GM12865 (cell line): ENCODE measurements at places on chromosomes 16 and 17.

DNA sequence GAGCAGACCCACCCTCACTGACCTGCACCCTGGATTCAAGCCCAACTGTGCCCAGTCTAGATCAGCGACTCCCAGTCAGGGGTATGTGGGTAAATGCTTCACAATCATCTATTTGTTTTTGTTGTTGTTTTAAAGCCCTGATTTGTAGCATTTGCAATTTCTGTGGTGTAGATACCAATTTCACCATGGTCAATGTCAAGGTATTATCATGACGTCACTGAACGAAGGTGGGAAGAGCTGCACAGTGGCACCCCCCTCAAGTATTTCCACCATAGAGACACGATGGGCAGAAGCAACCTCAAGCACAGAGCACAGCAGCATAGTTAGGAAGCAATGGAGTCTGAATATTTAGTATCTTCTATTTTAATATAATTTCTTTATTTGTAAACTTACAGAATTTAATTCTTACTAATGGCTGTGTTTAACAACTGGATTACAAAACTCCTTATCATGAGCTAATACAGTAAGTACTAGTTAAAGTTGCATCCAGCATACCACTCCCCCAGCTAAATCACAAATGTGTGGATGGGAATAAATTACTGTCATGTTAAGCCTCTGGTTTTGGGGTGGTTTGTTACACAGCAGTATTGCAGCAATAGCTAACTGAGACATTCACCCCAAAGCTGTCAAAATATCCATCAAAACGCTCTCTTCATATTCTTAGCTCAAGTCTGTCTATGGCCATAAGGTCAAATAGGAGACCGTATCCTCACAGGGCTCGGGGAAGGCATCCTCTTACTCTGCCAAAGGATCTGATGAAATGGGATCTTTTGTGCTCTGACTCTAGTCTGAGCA lies 25.5 kb downstream of the ORC6 start:
- DNase-seq = no peak

DNA sequence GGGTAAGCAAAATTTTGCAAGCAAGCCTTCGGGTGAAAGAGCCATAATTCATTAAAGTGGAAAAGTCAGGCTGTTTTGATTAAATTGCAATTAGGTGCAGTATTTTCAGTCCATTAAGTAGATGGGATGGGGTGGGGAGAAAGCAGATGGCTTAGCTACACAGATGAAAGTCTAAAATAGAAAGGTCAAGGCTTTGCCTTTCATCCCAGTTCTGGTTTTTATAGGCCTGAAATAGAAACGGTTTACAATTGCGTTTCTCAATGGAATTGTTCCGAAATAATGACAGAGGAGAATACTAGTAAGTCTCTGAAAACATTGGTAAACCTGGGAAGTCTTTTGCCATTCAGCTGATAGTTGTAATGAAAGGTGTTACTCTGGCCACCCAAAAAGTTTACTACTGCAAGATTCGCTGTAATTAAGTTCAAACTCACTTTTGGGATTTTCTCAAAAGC lies 1.5 kb downstream of the PPM1E start:
- no peak for DNase-seq

DNA sequence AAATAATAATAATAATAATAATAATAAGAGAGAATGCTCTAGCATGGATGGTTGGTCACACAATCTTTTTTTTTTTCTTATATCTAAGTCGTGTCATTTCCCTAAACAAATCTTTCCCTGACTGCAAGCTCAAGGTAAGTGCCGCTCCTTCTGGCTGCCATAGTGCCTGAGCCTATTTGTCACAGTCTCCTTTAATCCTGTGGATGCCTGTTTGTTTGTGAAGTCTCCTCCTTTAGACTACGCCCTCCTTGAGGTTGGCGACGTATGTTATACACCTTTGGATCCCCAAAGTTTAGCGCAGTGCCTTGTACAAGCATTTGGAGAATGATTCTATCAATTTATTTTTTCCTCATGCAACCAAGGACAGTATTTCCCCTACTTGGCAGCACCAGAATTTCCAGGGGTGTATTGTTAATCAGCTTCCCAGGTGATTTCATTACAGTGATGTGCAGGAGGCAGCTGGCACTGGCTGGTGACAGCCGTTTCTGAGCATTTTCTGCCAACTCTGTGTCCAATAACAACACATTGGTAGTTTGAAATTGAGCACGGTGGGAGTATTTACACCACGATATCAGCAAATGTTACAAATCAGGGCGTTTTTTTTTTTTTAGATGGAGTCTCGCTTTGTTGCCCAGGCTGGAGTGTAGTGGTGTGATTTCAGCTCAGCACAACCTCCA lies 26.6 kb downstream of the TMEM238L start:
- no peak for DNase-seq

DNA sequence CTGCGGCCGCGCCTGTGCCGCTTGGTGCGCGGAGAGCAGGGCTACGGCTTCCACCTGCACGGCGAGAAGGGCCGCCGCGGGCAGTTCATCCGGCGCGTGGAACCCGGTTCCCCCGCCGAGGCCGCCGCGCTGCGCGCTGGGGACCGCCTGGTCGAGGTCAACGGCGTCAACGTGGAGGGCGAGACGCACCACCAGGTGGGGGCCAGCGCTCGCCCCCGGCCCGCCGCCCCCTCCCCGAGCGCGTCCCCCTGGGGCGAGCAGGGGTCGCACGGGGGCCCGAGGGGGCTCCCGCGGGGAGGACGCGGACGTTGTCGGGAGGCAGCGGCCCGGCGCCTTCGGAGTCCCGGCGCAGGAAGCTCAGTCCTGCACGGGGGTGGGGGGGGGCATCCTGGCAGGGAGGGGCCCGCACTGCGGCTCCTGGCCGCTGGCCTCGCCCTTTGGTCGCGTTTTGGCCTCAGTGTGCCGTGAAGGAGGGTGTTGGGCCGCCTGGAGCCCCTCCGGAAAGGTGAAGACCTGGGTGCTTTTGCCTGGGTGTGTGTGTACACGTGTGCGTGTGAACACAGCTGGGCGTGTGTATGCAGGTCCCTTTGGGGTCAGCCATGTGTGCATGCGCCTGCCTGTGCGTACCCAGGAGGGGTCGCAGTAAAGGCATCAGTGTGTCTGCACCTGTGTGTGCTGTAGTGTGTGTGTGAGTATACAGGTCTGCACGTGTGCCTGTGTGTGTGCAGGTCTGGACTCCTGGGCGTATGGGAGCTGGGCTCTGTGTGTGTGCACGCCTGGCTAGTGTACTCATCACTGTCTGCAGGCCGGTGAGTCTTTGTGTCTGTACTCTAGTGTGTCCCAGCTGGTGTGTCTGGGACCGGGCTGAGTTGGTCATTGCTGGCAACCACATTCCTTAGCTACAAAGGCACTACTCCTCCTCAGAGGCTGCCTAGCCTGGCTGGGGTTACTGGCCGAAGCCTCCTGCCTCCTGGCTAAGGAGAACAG lies 615 bp downstream of the NHERF2 start:
- DNase-seq = no peak

- peak; percentile 67 for DNase-seq
Measured at GRCh38 chr17:12256380-12256995, 235.8 kb downstream of the MAP2K4 start.

DNA sequence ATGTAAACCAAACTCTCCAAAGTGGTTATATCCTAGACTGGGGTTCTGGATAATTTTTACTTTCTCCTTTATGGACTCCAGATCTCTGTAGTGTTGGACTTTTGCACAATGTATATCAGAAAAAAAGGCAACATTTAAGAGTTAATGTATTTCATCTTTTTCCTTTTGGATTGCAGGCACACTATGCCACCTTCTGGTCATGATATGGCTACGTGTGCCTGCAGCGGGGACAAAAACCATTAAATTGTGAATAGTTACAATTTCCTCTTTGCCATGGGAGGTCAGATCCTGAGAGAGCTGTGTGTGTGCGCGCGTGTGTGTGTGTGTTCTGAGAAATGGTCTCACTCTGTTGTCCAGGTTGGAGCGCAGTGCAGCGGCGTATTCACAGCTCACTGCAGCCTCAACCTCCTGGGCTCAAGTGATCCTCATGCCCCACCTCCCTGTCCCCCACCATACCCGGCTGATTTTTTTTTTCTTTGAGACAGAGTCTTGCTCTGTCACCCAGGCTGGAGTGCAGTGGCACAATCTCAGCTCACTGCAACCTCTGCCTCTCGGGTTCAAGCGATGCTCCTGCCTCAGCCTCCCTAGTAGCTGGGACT lies 4.3 kb upstream of the SGF29 start:
- peak; percentile 46 for DNase-seq

DNA sequence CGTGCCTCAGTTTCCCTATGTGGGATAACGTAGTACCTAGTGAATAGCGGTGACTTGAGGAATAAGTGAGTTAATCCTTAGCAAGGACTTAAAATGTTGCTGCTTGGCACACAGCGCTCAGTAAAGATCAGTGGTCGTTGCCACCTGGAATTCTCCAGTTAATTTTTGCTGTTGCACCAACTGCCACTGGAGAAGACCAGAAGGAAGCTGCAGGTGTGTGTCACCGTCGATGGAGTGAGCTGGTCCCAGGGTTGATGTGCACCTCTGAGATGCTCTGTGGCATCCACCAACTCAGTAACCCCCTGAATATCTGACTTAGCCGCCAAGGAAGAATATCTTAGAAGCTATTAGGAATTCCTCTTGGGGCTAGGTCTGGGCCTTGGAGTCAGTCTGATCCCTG lies 4.1 kb downstream of the ABCC1 start:
- DNase-seq = no peak

- no peak for DNase-seq
Measured at GRCh38 chr17:79907217-79907715, 68.0 kb upstream of the CBX4 start.

GRCh38 chr17:80460429-80460834 lies 16.0 kb downstream of the NPTX1 start:
- DNase-seq = no peak

- peak; percentile 75 for DNase-seq
Measured at GRCh38 chr17:76623271-76624146, 20.0 kb downstream of the ST6GALNAC1 start.

DNA sequence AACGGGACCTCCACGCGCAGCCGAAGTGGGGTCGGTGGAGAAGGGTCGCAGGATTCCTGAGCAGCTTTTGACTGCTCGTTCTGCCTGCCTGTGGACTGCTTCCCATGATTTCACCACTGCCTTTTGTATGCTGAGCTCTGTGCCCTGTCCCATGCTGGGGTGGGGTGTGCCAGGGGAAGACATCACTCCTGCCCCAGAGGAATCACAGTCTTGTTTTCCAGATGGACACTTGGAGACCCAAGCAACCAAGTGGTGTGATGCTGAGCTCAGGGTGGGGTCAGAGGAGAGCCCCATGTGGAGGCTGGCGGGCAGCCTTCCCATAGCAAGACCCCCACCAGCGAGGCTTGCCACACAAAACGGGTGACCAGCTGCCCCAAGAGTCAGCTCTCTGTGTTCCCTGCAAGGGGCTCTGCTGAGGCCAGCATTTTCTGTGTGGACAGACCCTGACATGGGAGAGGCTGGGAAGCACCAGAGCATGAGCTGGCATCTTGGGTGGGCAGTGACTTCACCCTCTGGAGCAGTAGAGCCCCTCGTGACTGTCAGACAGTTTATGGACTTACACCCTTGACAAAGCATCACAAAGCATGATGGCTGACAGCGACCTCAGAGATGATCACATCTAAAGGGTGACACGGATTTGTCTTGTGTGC lies 111.9 kb downstream of the GNAO1 start:
- no peak for DNase-seq

DNA sequence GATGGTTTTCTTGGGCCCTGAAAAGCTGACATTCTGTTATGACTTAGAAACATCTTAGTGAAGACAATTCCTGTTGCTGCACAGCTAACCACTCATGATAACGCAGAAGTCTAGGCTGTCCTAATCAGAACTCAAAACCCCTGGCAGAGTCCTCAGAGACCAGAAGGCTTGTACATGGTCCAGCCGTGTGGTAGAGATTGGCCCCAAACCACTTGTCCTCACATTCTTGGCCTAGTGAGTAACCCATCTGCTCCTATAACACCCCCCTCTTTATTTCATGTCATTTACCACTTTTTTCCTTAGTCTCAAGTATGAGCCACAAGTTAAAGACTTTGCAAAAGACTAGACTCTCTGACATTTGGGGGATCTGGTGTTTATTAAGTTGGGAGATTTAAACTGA lies 116.5 kb upstream of the ADAMTS18 start:
- no peak for DNase-seq

DNA sequence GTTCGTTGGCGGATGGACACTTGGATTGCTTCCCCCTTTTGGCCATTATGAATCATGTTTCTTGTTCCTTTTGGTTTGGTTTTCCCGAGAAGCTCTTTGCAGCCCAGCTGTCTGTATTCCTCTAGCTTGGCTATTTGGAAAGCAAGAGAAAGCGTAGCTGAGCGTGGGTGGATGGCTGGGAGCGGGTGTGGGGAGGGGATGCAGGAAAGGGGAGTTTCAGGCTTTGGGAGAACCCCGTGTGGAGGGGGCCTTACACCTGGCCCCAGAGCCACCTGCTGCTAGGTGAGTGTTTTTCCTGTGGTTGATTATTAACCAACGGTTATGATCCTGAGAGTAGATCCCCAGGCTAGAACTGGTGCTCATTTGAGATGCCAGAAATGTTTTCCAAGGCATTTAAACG lies 103.7 kb downstream of the RAP1GAP2 start:
- no peak for DNase-seq

DNA sequence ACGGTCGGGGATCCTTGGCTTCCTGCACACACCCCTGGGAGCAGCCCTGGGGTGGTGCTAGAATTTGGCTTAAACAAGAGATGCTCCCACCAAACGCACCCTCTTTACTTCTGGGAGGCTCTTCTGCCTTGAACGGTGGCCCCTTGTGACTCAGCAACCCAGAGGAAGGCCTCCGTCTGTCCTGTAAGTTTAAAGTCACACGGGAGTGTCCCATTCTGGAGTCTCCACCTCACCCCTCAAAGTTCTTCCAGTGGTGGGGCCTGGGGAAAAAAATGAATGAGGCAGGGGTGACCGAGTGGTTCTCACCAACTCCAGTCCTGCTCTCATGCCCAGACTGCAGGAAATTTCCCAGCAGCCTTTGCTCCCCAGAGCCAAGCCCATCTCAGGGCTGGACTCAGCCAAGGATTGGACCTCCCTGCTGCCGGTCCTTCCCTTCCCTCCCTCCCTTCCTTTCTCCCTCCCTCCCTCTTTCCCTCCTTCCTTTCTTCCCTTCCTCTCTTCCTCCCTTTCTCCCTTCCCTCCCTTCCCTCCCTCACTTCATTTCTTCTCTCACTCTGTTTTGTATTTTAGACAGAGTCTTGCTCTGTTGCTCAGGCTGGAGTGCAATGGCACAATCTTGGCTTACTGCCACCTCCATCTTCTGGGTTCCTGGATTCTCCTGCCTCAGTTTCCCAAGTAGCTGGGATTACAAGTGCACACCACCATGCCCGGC lies 11.4 kb downstream of the ITGAD start:
- peak; percentile 11 for DNase-seq

DNA sequence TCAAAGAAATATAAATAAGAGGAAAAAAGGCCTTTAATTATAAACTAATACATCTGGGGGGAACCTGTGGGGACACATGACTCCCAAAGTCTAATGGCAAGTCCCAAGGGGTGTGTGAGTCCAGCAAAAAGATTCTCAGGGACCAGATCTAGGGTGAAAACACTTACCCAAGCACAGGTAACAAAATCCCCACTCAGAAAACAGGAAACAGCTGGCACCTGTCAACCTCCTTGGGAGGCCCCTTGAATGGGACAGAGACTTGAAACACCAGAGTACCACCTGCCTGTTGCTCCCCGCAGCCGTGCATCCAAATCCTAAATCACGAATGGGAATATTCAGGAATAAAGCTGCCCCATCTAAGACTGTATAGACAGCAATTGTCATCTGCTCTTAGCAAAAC lies 461.2 kb upstream of the CDH5 start:
- DNase-seq = no peak

GRCh38 chr16:67025210-67025550 lies 3.8 kb upstream of the CBFB start:
- DNase-seq = peak; percentile 18
